ENCODE measurements at places on chromosomes 5 and 9. TPM values are rescaled to one million over a fixed set of nuclear protein-coding genes. Genes with fewer than 3 reads are reported as not detected.

The FAM200C gene
- 1.3 TPM for total RNA-seq

The PDE6A gene
- total RNA-seq, result 4.2 TPM

The CTNND2 gene
- total RNA-seq, result 0.82 TPM

The GFI1B gene
- total RNA-seq, result 1.3 TPM

The CCNI2 gene
- total RNA-seq, result 13.4 TPM

The MOB3B gene
- total RNA-seq, result 47.1 TPM

The PRDM9 gene
- total RNA-seq, result not detected

The PCDHA4 gene
- 1.1 TPM for total RNA-seq

The FBN2 gene
- 2.0 TPM for total RNA-seq

The TUSC1 gene
- total RNA-seq, result 16.5 TPM

The PCDHGB6 gene
- 1.9 TPM for total RNA-seq

The SV2C gene
- 0.24 TPM for total RNA-seq

The RLN1 gene
- total RNA-seq, result 0.70 TPM

The ZBTB26 gene
- 5.6 TPM for total RNA-seq

The FCN2 gene
- total RNA-seq, result not detected

The CARD19 gene
- 41.5 TPM for total RNA-seq

The ZNF879 gene
- total RNA-seq, result 4.3 TPM

The PCDHA10 gene
- total RNA-seq, result 0.20 TPM

The GABRB2 gene
- 1.3 TPM for total RNA-seq

The KLF4 gene
- 481 TPM for total RNA-seq

The BTNL8 gene
- total RNA-seq, result 33.0 TPM

The LHFPL2 gene
- 46.5 TPM for total RNA-seq

The ASPN gene
- 0.46 TPM for total RNA-seq

The PPP3R2 gene
- total RNA-seq, result not detected

The UNC13B gene
- 52.3 TPM for total RNA-seq

Measured in left colon (tissue), 2 donors.